T-helper 22 cell (primary cell): ENCODE measurements at places on chromosomes 13 and 19.

GRCh38 chr19:23254141-23254910, 4.1 kb upstream of the ZNF724 start:
- no peak for DNase-seq

DNA sequence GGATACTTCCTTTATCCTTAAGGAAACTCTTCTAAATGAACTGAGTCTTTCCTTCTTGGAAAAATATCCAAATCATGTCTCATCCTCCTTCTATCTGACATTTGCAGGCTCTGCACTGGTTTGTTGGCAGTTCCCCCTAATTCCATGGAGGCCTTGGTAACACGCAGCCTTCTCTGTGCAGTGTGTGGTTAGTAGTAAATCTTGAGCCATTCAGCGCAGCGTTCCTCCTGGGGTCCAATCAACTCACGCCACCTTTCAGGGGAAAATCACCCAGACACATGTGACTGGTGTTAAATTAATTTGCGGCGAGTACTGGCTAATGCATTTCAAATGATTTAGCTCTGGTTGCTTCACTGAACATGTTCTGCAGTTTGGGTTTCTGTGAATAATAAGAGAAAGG, 21.0 kb upstream of the CBY2 start:
- no peak for DNase-seq

DNA sequence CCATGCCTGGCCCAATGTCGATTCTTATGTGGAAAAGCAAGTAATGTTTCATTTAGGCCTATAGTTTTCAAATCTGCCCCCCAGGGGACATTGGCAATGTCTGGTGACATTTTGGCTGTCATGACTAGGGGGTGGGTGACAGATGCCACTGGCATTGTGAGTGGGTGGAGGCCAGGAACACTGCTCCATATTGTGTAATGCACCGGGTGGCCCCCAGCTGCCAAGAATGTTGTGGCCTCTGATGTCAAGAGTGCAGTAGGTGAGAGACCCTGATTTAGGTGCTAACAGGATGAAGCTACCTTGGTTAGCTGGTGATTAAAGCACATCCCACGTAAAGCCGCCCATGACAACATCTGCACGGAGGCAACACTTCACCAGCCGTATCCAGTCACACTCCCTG, 10.8 kb downstream of the C19orf44 start:
- no peak for DNase-seq

- no peak for DNase-seq
These were observed 2.2 kb downstream of the MADCAM1 start for GRCh38 chr19:498511-498891.

GRCh38 chr13:48749144-48749543, 95.4 kb downstream of the CYSLTR2 start:
- no peak for DNase-seq

GRCh38 chr13:94143624-94144350, 335.7 kb downstream of the DCT start:
- DNase-seq = no peak

- DNase-seq = no peak
These were observed 56.5 kb downstream of the TNFRSF19 start for GRCh38 chr13:23626700-23627099.

DNA sequence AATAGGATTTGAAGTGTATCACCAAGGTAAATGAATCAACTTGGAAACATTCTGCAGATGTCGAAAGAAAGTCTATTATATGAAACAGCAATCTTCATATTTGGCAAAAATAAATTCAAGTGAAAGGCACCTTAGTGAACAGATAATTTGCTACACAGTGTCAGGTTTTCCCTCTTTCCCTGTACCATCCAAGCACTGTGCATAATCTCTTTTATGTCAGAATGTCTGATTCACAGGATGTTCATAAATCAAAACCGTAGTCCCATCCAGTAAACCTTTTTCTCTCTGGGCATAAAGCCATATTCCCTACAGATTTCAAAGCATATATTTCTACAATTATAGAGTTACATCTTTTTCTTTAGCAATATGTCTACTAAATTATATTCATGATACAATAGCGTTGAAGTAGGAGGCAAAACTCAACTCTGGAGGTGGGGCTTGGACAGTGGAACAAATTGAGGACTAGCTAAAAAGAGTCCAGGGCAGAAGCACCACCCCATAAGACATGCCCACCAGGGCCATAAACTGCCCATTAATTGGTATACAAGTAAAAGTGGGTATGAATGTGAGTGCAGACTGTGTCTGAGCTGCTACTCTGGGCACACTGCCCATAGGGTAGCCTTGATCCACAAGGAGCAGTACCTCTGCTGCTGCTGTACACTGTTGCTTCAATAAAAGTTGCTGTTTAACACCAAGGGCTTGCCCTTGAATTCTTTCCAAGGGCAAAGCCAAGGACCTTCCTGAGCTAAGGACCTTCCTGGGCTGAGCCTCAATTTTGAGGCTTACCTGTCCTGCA, 72.1 kb upstream of the MYCBP2 start:
- no peak for DNase-seq

GRCh38 chr13:78193846-78194245, 275.2 kb upstream of the EDNRB start:
- no peak for DNase-seq

- no peak for DNase-seq
These were observed 1664.0 kb downstream of the EFNB2 start for GRCh38 chr13:104871456-104871855.

DNA sequence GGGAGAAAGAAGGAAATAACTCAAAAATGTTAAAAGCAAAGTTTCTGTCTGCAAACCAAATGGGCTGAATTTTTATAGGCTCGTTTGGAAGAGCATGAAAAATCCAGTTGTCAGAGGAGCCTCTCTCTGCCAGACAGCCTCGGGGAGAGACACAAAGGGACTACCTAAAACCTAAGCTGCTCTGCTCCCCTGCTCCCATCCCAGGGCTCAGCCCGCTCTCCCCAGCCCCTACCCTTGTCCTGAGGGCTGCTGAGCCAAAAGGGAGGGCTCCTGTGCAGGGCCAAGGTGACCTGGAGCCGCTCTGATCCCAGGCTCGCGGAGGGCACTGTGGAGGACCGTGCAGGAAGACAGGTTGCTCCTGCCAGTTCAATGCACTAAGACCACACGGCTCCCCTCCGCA, 96.7 kb upstream of the UQCRFS1 start:
- no peak for DNase-seq

DNA sequence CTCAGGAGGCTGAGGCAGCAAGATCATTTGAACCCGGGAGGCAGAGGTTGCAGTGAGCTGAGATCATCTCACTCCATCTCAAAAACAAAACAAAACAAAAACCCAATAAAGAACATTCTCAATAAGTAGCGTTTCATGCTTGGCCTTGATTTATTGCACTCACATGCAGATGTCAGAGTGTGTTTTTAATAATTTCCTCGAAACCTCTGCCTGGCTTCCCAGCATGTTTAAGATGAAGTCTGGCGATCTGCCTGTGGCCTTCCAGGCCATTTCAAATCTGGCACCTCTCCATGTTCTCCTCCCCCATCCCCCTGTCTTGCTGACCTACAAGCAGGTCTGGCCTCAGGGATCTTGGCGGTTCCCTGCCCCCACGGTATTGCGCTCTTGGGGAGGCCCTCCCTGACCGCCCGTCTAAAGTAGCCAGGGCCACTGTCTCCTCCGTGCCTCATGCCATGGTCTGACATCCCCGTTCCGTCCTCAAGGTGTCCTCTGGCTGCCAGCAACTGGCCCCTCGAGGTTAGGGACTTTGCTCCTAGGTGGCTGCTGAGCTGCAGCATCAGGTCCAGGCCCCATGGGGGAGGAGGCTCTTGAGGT, 1.6 kb downstream of the WDR88 start:
- no peak for DNase-seq

DNA sequence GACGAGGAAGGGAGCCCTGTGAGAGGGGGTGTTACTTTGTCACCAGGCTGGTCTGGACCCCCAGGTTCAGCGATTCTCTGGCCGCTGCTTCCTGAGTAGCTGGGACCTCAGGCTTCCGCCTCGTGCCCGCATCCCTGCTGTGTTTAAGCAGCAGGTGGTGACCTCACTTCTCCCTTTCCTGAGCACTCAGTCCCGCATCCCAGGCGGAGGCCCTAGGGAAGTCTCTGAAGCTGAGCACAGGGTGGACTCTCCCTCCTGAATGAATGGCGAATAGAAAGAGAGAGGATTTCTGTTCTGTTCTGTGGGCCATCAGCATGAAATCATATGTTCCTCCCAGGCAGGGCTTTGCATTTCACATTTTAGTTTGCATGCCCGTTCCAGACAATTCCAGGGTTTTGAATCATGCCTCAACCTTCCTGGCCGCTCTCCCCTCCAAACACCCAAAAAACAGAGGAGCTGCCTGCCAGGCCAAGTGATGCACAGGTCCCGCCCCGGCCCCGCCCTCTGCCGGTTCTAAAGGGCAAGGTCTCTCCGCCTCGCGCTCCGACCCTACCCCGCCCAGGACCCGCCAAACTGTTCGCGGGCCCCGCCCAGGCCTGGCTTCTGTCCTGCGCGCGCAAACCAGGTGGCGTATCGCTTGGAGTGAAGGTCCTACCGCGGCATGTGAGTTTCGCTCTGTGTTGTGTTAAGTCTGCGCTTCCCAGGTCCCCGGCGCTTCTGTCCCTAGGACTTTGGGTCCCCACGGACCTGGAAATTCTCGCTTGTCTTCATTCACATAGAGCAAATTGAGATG, 35.1 kb upstream of the ZNF808 start:
- no peak for DNase-seq

GRCh38 chr19:28171983-28172382, 1041.0 kb downstream of the UQCRFS1 start:
- no peak for DNase-seq

- DNase-seq = no peak
These were observed 147.2 kb upstream of the ZNF536 start for GRCh38 chr19:30224689-30225606.

- DNase-seq = no peak
These were observed 3.3 kb downstream of the COL4A1 start for GRCh38 chr13:110303644-110304043.

- DNase-seq = no peak
These were observed 254.2 kb downstream of the GPC5 start for GRCh38 chr13:91652404-91653301.

DNA sequence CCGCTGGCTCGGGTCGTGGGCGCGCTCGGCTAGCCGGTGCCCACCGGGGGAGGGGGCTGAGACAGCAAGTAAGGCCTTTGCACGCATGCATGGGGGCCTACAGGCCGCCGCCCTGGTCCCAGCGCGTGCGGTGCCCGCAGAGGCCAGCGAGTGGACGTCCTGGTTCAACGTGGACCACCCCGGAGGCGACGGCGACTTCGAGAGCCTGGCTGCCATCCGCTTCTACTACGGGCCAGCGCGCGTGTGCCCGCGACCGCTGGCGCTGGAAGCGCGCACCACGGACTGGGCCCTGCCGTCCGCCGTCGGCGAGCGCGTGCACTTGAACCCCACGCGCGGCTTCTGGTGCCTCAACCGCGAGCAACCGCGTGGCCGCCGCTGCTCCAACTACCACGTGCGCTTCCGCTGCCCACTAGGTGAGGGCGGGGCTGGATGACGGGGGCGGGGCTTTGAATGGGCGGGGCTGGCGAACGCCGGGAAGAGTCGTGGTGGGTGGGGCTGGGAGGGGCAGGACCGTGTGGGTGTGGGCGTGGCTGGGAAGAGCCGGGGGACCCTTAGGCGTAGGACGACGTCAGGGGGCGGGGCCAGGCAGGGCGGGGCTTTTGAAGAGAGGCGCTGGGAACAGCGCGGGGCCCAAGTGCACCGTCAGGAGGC, 2.1 kb downstream of the CILP2 start:
- peak; percentile 65 for DNase-seq

- DNase-seq = no peak
These were observed 7.9 kb downstream of the TPM4 start for GRCh38 chr19:16084067-16084685.

DNA sequence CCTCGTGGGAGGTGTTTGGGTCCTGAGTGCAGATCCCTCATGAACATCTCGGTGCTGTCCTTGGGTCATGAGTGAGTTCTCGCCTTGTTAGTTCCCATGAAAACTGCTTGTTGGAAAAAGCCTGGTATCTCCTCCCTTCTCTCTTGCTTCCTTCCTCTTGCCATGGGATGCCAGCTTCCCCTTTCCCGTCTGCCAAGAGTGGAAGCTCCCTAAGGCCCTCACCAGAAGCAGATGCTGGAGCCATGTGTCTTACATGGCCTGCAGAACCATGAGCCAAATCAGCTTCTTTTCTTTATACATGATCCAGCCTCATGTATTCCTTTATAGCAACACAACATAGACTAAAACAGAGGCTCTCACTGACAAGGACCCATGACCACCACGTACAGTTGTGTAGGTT, 8.2 kb downstream of the ADGRE2 start:
- DNase-seq = no peak

- DNase-seq = no peak
These were observed 639 bp upstream of the SLAIN1 start for GRCh38 chr13:77696879-77697216.

- no peak for DNase-seq
These were observed 2.4 kb downstream of the PAK4 start for GRCh38 chr19:39127812-39128515.

GRCh38 chr19:45403781-45404556, 900 bp downstream of the PPP1R13L start:
- DNase-seq = peak; percentile 37

- peak; percentile 43 for DNase-seq
These were observed 8.4 kb upstream of the BCAM start for GRCh38 chr19:44800461-44800860.

GRCh38 chr13:36358175-36358718, 12.1 kb upstream of the SPART start:
- no peak for DNase-seq

- no peak for DNase-seq
These were observed 5.9 kb upstream of the RUBCNL start for GRCh38 chr13:46392967-46393366.

DNA sequence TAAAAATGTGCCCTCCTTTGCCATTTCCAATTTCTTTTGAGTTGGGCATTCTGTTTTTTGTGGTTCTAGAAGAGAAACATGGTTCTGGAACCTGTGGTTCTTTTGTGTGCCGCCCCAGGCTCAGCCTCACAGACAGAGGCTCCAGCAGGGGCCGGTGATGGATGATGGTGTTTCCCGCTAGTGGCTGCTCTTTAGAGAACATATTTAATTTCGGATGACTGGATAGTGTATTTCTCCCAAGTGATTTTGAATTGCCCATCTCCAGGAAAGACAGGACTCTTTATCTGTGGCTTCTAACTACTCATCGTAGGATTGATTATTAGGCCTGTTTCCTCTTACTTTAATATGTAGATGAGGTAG, 75.2 kb downstream of the KL start:
- DNase-seq = no peak

GRCh38 chr13:110113284-110113764, 193.6 kb downstream of the COL4A1 start:
- no peak for DNase-seq

- DNase-seq = no peak
These were observed 95.6 kb downstream of the ATP11A start for GRCh38 chr13:112785483-112785856.

GRCh38 chr19:18895038-18895823, 727 bp downstream of the CERS1 start:
- DNase-seq = no peak

GRCh38 chr13:37364007-37364406, 234.6 kb downstream of the POSTN start:
- DNase-seq = no peak

DNA sequence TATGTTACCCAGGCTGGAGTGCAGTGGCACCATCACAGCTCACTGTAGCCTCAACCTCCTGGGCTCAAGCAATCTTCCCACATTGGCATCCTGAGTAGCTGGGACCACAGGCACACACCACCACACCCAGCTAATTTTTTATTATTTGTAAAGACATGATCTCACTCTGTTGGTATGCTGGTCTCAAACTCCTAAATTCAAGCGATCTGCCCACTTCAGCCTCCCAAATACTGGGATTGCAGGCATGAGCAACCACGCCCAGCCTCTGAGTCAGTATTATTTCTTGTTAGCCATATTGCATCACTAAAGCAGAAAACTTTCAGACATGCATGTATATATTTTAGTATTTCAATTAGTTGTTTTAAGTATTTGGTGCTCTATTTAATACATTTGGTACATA, 376.4 kb downstream of the GPC6 start:
- no peak for DNase-seq
